ENCODE measurements at places on chromosomes 16 and 17. TPM values are rescaled to one million over a fixed set of nuclear protein-coding genes. Genes with fewer than 3 reads are reported as not detected.

SRR gene
- polyA plus RNA-seq = 3.8 TPM

CCL17 gene
- not detected for polyA plus RNA-seq

GRCh38 chr16:56844056-56844455, 21.0 kb upstream of the SLC12A3 start:
- no peak overlapping the region for H3K4me3 ChIP-seq
- H3K27me3 ChIP-seq = no peaks in the 10 kb centered on the region
- H3K4me1 ChIP-seq = peaks cover 14% of the 10 kb centered on the region

DNA sequence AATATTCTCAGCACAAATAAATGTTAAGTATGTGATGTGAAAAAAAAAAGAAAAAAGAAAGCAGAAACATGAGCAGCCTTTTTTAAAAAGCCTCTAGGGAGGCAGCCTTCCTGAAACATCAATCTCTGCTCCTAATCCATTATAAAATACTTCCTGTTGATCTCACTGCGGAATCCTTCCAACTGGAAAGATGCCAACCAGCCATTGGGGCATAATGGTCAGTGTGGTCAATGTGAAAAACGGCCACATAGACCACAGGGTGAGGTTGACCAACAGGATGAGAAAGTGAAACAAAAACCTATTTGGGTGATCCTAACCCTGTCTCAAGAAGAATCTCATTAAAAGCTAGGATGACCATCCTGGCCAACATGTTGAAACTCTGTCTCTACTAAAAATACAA, 26.1 kb upstream of the ABCA8 start:
- no peaks in the 10 kb centered on the region for H3K27me3 ChIP-seq
- peak; percentile 74 for DNase-seq
- no peaks in the 10 kb centered on the region for H3K36me3 ChIP-seq
- no peaks in the 10 kb centered on the region for H3K4me1 ChIP-seq
- no peak overlapping the region for H3K27ac ChIP-seq

GRCh38 chr17:57459286-57459915, 203.1 kb downstream of the MSI2 start:
- H3K27ac ChIP-seq = peak overlapping the region; percentile 70
- H3K36me3 ChIP-seq = no peaks in the 10 kb centered on the region
- DNase-seq = peak; percentile 52

- H3K27ac ChIP-seq = no peak overlapping the region
- no peak overlapping the region for H3K4me3 ChIP-seq
- H3K36me3 ChIP-seq = no peaks in the 10 kb centered on the region
- no peak for DNase-seq
- no peaks in the 10 kb centered on the region for H3K27me3 ChIP-seq
Measured at GRCh38 chr16:87846705-87847466, 22.4 kb downstream of the SLC7A5 start.

- H3K36me3 ChIP-seq = no peaks in the 10 kb centered on the region
- DNase-seq = no peak
- no peaks in the 10 kb centered on the region for H3K27me3 ChIP-seq
- H3K4me1 ChIP-seq = no peaks in the 10 kb centered on the region
- no peak overlapping the region for H3K4me3 ChIP-seq
- H3K27ac ChIP-seq = no peak overlapping the region
Measured at GRCh38 chr17:11138023-11138422, 103.0 kb upstream of the SHISA6 start.

DNA sequence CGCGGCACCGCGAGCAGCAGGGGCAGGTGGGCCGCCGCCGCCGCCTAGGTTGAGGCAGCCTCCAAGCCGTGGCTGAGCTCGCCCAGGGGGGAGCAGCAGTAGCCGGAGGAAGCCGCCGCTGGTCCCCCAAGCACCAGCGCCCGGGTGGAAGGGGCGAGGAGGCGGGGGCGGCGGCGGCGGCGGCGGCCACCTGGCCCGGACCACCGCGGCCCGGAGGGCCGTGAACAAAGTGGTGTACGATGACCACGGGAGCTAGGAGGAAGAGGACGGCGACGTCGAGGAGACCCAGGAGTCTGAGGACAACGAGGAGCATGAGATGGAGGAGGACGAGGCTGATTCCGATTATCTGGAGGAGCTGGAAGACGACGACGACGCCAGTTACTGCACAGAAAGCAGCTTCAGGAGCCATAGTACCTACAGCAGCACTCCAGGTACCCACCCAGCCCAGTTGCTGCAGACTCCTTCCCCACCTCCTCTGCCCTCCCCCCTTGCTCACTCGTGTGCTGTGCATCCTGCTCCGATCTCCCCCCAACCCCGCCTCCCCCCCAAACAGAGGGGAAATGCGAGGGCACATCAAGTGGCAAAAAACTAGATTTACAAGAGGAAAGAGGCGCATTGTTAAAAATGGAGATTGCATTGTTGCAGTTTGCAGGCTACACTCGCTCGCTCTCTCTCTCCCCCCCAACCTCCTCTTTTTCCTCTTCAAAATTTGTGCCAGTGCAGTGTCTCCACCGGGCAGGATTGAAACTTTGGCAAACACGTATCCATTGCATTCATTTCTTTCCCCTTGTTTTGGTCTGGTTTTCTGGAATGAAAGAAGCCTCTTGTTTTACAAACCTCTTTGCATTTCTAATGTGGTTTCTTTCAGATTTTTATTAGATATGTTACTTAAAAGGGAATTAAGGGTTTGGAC, 41.8 kb upstream of the AMZ2 start:
- no peak for DNase-seq
- H3K27ac ChIP-seq = peak overlapping the region; percentile 94
- H3K4me3 ChIP-seq = peak overlapping the region; percentile 27
- H3K4me1 ChIP-seq = no peaks in the 10 kb centered on the region
- no peaks in the 10 kb centered on the region for H3K36me3 ChIP-seq
